ENCODE measurements at places on chromosomes 6 and 20.

DNA sequence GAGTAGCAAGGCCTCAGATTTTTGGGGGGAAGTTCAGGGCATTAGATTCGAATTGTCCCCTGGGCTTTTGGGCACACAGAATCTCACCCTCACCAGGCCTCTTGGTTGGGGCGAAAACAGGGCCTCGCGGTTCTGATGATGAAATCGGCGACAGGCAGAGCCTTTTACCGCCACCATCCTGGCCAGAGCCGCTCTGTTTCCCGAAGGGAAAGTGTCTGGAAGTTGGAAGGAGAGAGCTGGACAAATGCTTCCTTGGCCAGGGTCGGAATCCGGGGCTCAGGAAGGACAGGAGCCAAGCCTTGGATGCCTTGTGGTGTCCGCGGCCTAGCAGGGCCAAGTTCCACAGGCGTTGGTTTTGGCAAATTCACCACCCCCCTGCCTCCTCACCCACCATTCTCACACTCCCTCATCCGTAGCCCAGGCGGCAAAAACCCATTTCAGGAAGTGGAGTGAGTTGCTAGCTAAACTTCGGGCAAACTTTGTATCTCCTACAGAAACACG is 3.5 kb upstream of the TFAP2A start:
- no peak for DNase-seq

DNA sequence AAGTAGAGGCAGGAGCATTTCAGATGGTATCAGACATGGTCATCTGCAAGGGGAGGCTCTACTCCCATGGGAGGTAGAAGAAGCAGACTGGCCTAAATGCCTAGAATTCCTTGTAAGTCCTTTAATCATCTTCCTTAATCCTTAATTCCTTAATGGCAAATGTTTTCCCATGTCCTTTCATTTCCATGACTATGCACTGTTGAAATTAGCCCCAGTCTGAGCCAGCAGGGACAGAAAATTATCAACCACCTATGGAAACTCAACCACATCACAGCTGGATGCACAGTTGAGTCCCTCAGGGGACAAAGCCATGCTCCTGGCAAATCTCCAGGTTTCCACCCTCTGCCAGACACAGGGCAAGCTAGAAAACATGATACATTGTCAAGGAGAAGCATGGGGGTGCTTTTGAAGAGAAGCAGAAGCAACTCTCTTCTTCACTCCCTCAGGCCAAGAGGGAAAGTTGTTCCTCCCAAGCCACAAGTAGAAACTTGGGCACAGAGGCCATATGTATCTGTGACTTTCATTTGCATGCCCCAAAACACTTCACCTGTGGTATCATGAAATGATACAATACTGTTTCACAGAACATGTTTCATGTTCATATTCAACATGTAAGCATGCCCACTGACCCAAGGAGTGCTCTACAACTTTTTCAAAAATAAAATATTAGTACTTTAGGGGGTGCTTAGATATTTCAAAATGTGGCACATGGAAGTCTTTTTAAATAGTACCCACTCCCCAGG is 683.6 kb downstream of the KIF16B start:
- DNase-seq: no peak

GRCh38 chr6:166825553-166826145 is 130.7 kb downstream of the RNASET2 start:
- no peak for DNase-seq

- DNase-seq: no peak
Observed at GRCh38 chr20:56628015-56628872, 862 bp upstream of the TFAP2C start.

- no peak for DNase-seq
Observed at GRCh38 chr6:169332250-169332649, 78.6 kb upstream of the THBS2 start.
